ENCODE measurements at places on chromosomes 13 and 19.
A peak's percentile ranks its signal among the peaks of the same experiment; 100 is the strongest.

- no peak for DNase-seq
These were observed 270.9 kb upstream of the NBEA start for GRCh38 chr13:34671137-34671536.

- no peak for DNase-seq
These were observed 11.1 kb upstream of the SHISA2 start for GRCh38 chr13:26062853-26063444.

DNA sequence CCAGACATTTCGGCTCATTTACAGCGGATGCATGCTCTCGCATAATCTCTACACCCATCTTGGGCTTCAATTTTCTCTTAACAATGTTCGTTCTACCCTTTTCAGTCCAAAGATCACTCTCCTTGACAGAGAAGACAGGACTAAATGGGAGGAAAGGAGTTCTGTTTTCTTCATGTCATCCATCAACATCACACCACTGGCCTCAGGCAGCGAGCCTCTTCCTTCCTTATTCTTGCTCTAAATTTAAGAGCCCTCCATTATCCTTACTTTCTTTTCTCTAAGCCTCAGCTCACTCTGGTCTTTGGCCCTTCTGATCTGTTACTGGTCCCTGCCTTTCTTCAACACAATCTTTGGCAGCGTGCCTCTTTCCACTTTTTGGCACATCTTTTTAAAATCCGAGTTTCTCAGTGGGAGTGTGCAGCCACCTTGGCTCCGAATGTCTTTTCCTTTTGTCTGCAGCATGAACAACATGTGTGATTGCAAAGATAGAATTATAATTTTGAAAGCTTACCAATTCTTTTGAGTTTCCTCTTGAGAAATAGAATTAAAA, 98.7 kb downstream of the FAM216B start:
- DNase-seq: no peak

- DNase-seq: no peak
These were observed 122.3 kb downstream of the B3GLCT start for GRCh38 chr13:31322026-31322425.

DNA sequence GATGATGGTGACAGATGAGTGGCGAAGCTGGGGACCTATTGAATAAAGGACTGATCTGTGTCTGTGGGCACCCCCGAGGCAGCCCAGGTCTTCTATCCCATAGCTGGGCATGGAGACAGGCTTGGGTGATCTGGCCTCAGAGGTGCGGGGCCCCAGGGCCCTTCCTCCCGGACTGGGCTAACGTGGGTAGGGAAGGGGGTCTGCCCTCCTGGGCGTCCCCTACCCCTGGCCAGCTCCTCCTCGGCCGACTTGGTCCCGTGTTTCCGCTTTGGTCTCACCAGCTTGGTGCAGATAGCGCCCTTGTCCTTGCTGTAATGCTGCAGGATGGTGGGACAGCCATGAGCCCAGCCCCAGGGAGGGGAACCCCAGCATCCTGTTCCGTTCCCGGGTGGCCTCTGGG, 3.3 kb downstream of the MATK start:
- no peak for DNase-seq

- DNase-seq: no peak
These were observed 2.3 kb downstream of the ZNF714 start for GRCh38 chr19:21084343-21084742.

- DNase-seq: no peak
These were observed 40.2 kb downstream of the CARS2 start for GRCh38 chr13:110665491-110666254.

DNA sequence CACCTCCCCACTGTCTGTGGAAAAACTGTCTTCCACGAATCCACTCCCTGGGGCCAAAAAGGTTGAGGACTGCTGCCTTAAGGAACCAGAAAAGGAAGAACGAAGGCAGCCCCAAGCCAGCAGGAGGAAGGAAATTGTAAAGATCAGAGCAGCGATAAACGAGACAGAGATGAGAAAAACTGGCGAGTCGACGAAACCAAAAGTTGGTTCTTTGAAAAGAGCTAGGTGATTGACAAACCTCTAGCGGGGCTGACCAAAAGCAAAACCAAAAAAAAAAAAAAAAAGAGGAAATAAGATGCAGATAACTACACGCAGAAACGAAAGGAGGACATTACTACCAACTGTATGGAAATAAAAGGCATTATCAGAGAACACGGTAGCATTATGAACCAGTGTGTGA, 76.9 kb downstream of the GADD45B start:
- DNase-seq: no peak

- DNase-seq: no peak
These were observed 171.3 kb downstream of the NUFIP1 start for GRCh38 chr13:44818016-44818415.

- DNase-seq: no peak
These were observed 2.0 kb upstream of the PIK3R2 start for GRCh38 chr19:18150776-18151624.

DNA sequence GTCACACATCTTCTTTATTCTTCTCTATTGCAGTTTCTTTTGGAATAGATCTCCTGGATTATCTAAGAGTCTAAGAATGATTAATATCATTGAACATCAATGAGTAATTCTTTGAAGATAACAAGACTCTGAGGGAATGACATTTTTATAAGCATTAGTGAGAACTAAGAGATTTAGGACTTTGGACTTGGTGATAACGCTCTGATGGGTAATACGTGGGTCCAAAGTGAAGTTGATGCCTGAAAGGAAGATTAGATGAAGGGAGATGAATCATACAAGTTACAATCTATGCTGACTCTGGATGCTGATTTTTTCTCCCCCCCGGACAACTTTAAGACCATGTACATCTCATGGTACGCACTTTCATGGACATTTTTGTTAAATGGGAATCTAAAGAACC, 364.5 kb downstream of the GPC5 start:
- DNase-seq: no peak

GRCh38 chr13:50831512-50831911, 12.0 kb downstream of the DLEU7 start:
- DNase-seq: no peak

DNA sequence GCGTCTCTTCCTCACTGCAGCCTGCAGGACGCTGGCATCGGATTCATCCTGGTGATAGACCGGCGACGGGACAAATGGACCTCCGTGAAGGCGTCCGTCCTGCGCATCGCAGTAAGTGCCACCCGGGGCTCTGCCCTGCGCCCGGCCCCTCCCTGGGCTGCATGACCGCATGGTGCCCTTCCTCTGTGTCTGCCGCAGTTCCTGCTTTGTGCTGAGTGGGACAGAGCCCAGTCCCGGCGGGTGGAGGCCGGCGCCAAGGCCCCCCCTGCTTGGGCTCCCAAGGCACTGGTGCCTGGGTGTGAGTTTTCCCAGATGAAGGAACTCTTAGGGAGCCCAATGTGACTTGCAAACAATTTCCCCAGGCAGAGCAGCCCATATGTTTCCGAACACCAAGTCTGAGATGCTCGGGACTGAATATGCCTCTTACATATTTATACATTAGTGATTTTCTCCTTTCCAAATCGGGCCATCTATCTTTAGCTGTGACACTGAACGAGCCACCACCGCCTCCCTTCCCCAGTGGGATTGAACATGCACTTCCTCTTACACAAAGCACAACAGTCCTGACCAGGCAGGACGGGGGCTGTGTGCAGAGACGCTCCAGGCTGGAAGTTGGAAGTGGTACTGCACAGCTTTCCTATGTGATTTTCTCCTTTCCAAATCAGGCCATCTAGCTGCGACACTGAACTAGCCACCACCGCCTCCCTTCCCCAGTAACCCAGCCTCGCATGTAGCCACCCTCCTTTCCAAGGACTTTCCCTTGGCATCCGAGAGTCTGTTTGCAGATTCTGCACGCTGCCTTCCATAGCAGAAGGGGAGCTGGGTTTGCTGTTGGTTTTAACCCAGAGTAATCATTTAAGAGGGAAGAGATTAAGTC, 60.1 kb upstream of the F7 start:
- DNase-seq: no peak

DNA sequence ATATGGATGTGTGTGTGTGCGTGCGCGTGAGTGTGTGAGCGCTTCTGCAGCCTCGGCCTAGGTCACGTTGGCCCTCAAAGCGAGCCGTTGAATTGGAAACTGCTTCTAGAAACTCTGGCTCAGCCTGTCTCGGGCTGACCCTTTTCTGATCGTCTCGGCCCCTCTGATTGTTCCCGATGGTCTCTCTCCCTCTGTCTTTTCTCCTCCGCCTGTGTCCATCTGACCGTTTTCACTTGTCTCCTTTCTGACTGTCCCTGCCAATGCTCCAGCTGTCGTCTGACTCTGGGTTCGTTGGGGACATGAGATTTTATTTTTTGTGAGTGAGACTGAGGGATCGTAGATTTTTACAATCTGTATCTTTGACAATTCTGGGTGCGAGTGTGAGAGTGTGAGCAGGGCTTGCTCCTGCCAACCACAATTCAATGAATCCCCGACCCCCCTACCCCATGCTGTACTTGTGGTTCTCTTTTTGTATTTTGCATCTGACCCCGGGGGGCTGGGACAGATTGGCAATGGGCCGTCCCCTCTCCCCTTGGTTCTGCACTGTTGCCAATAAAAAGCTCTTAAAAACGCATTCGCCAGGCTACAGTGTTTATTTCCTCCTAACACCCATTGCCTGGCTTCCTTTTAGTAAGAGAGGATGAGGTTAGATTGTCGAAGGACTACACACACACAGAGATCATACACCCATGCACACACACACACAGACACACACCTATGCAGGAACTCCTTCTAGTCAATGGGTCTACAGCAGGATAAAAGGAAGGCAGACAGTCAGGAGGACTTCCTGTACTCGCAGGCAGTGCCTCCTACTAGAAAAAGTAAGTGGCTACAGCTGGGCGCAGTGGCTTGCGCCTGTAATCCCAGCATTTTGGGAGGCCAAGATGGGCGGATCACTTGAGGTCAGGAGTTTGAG, 7.1 kb downstream of the FOSB start:
- DNase-seq: no peak

GRCh38 chr19:43966079-43966694, 15.2 kb downstream of the ZNF221 start:
- DNase-seq: no peak

GRCh38 chr19:315811-316210, 24.6 kb upstream of the PLPP2 start:
- no peak for DNase-seq

- no peak for DNase-seq
These were observed 68.5 kb upstream of the GPR183 start for GRCh38 chr13:99375738-99376080.

DNA sequence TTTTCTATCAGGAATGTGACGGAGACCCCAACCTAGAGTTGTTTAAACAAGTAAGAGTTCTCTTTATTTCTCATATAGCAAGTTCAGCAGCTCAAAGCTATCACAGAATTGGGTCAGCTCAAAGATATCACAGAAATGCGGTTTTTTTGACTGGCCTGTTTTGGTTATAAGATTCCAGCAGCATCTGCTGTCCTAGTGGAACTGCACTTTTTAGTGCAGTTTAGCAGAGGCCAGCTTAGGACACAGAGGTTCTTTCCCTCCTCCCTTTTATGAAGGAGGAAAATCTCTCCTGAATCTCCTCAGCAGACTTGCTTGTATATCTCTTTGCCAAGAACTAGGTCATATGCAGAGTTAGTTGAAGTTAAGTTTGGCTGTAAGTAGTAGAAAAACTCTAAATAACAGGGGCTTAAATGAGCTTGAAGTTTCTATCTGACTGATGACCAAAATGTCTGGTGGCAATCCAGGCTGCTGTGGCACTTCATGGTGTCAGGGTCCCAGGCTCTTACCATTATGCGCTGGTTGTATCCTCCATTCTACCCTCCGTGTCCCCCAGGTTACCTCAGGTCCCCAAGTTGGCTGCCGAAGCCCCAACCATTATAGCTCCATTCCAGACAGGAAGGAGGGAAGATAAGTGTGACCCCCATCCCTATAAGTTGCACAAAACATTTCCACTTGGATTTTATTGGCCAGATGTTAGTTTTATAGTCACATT, 6.6 kb downstream of the PPP2R1A start:
- no peak for DNase-seq

DNA sequence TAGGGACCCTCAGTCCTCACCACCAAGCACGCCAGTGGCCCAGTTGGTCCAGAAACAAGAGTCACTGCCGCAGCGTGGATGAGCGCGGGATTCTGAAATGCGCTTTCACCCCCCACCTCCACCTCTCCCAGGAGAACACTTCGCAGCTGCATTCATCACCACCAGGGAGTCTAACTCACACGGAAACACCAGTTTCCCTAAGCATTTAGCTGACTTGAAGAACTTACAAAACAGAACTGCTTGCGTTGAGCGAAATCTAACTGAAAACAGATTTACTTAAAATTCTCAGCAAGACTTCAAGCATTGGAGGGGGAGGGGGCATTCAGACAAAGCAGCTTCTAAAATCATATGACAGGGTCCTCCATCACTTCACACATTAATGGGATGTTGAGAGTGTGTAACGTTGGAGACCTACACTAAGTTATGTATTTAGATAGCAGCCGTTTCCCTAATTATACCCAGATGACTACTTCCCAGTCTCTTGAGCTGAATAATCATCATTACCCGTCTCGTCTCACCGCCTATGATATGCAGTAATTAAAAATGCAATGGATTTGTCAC, 258.2 kb upstream of the IRS2 start:
- DNase-seq: peak; percentile 57

DNA sequence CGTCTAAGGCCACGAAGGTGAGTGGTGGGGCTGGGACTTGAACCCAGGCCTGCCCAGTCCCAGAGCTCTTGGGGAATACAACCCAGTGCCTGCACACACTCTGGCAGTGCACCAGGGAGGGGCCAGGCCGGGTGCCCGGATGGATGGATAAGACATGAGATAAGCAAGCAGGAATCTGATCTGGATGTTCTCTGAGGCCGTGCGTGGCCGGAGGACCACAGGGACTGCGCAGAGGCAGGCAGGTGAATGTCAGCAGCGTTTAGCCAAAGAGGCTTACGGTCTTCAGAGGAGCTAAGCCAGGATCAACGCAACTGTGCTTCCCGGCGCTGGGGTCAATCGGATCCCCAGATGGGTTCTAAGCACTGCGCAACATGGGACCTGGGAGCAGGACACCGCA, 1.5 kb downstream of the ZNF787 start:
- DNase-seq: no peak

DNA sequence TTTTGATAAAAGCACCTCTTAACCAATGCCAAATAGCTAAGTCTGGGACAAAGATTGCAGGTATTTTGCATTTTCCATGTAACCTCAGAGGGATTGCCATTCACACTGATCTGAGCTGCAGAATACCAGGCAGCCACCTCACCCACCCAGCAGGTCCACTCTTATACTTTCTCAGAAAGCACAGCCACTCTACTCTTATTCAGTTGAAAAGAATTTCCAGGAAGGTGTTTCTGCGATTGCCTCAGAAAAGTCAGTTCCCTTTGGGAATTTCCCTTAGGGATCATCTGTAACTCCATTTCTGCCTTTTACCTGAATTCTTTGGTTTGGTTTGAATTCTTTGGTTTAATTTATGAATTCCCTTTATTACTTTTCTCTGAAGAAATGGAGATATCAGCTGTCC, 904 bp upstream of the ALOX5AP start:
- DNase-seq: no peak

DNA sequence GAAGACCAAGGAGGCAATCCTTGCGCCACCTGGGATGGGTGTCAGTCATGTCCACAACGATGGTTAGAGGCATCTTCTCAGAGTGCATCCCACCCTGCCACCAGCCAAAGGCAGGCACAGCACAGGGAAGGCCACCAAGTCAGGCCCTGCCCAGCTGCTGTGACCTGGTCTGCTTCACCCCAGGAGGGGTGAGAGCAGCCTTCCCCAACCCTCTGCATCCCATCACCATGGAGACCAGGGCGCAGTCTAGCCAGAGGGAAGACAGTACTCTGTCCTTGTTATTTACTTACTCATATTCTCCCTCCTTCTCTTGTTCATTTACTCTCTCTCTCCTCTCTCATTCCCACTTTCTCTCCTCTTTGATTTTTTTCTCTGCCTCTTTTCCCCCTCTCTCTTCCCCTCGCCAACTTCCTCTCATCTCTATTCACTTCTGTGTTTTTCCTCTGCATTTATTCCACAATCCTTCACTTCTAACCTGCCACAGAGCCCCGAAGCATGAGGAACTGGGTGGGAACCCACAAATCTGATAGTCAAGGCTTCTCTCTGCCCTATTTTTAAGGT, 749.4 kb downstream of the UQCRFS1 start:
- no peak for DNase-seq

All from NCI-H1417 treated with DMSO at 0.1 percent for 48 hours (cell line).